ENCODE measurements at places on chromosomes 3 and 15. TPM values are rescaled to one million over a fixed set of nuclear protein-coding genes. Genes with fewer than 3 reads are reported as not detected.

DNA sequence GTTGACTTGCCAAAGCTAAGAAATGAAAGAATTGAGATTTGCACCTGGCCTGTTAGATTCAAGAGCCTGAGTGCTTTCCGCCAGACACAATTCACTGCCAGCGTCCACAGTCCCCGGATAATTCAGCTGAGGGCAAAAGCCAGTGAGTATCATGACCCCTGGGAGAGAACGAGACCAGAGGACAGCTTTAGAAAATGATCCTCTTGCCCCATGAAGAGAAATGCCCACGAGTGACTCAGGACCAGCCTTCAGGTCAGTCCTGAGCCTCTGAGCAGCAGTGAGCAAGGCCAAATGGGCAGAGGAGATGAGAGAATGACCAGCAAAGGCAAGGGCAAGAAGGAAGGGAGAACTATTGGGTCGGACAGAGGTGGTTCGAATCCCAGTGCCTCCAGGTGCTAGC lies 273.5 kb downstream of the FAM43A start:
- DNase-seq, result no peak
- peaks cover 2% of the 10 kb centered on the region for H3K27me3 ChIP-seq
- no peaks in the 10 kb centered on the region for H3K36me3 ChIP-seq
- H3K4me3 ChIP-seq, result no peak overlapping the region

ATP10A gene
- total RNA-seq, result 4.9 TPM

- no peak for DNase-seq
- H3K36me3 ChIP-seq, result peaks cover 31% of the 10 kb centered on the region
- no peaks in the 10 kb centered on the region for H3K27me3 ChIP-seq
- H3K4me3 ChIP-seq, result no peak overlapping the region
- no peak overlapping the region for H3K27ac ChIP-seq
These were observed 111.4 kb downstream of the PGPEP1L start for GRCh38 chr15:98896002-98896721.

DNA sequence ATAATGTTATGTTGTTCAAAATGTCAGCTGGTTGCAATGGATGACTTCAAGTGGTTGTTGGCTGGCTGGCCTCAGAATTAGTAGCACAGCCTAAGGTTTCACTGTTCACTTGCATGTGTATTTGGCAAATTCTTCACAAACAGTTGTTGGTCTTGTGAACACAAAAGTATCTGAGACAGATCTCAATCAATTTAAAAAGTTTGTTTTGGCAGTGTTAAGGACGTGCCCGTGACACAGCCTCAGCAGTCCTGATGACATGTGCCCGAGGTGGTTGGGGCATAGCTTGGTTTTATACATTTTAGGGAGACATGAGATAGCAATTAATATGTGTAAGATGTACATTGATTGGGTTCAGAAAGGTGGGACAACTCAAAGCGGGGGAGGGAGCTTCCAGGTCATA lies 436.0 kb downstream of the AGBL1 start:
- no peak overlapping the region for H3K4me3 ChIP-seq
- DNase-seq, result no peak
- H3K36me3 ChIP-seq, result no peaks in the 10 kb centered on the region
- no peaks in the 10 kb centered on the region for H3K27me3 ChIP-seq
- no peak overlapping the region for H3K27ac ChIP-seq

DNA sequence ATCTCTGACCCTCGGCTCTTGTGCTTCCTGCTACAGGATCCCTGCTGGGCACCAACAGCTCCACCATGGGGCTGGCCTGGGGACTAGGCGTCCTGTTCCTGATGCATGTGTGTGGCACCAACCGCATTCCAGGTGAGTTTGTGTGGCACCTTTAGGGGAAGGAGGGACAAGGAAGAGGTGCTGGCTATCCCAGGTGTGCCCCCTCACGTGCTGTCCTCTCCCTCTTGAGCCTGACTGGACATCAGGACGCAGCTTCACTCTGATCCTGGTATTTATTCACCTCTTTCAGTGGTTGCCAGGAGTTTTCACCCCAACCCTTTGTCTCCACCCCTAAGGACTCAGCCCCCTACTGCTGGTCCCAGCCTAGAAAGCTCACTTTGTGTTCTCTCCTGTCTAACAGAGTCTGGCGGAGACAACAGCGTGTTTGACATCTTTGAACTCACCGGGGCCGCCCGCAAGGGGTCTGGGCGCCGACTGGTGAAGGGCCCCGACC lies 960 bp downstream of the THBS1 start:
- H3K4me1 ChIP-seq, result peaks cover 30% of the 10 kb centered on the region
- H3K36me3 ChIP-seq, result peaks cover 38% of the 10 kb centered on the region
- H3K27ac ChIP-seq, result peak overlapping the region; percentile 94
- H3K4me3 ChIP-seq, result peak overlapping the region; percentile 70
- peak; percentile 64 for DNase-seq

DNA sequence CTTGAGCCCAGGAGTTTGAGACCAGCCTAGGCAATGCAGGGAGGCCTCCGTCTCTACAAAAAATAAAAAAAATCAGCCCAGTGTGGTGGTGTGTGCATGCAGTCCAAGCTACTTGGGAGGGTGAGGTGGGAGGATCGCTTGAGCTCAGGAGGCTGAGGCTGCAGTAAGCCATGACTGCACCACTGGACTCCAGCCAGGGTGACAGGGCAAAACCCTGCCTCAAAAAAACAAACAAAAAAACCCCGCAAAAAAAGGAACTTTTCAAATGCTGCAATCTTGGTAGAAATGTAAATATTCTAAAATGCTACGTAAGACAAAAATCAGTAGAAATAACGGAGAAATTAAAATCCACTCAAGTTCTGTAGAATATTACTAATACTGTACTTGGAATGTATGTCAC lies 108.1 kb upstream of the MELTF start:
- H3K27me3 ChIP-seq, result no peaks in the 10 kb centered on the region
- H3K4me1 ChIP-seq, result no peaks in the 10 kb centered on the region
- H3K27ac ChIP-seq, result no peak overlapping the region
- peak; percentile 36 for DNase-seq
- peaks cover 23% of the 10 kb centered on the region for H3K36me3 ChIP-seq

DNA sequence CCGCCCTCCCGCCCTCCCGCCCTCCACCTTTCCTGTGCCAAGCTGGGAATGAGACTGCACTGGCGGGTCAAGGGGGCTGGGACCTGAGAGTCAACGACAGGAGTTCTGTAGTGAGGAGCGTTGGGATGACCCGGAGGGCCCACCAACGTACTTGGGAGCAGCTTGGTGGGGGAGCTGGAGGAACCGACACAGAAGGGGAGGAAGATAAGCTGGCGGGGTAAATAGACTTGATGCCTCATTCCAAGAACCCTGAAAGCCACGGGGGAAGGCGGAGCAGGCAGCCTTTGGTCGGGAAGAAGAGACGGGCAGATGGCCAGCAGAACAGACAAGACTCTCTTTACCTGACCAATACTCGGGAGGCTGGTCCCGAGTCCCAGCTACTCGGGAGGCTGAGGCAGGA lies 277 bp downstream of the FMN1 start:
- H3K4me3 ChIP-seq, result peak overlapping the region; percentile 45
- H3K36me3 ChIP-seq, result no peaks in the 10 kb centered on the region
- peaks cover 9% of the 10 kb centered on the region for H3K4me1 ChIP-seq
- no peak overlapping the region for H3K27ac ChIP-seq
- no peak for DNase-seq

ITGB5 gene
- total RNA-seq, result 14.3 TPM

GRCh38 chr15:100794008-100794407 lies 85.6 kb upstream of the ALDH1A3 start:
- H3K4me3 ChIP-seq, result no peak overlapping the region
- H3K27me3 ChIP-seq, result no peaks in the 10 kb centered on the region
- DNase-seq, result no peak
- H3K27ac ChIP-seq, result no peak overlapping the region
- H3K4me1 ChIP-seq, result no peaks in the 10 kb centered on the region

FANCD2OS gene
- not detected for total RNA-seq

ARHGEF26 gene
- total RNA-seq, result 13.3 TPM

DNA sequence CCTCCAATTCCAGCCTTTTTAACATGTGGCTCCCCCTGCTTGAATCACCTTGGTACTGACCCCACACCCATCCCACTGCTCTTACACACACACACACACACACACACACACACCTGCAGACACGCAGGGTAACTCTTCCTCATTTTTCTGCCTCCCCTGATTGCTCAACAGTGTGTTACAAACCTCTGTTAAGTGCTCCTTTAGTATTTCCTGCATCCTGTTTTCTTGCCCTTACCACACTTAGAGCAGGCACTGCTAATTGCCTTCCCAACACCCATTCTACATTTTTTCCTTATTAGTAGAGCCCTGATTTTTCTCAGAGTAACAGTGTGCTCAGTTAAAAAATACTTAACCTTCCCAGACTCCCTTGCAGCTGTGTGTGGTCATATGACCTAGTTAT lies 184.0 kb downstream of the EBLN2 start:
- DNase-seq, result no peak
- H3K4me3 ChIP-seq, result no peak overlapping the region
- H3K27me3 ChIP-seq, result no peaks in the 10 kb centered on the region
- no peaks in the 10 kb centered on the region for H3K4me1 ChIP-seq
- no peak overlapping the region for H3K27ac ChIP-seq

DNA sequence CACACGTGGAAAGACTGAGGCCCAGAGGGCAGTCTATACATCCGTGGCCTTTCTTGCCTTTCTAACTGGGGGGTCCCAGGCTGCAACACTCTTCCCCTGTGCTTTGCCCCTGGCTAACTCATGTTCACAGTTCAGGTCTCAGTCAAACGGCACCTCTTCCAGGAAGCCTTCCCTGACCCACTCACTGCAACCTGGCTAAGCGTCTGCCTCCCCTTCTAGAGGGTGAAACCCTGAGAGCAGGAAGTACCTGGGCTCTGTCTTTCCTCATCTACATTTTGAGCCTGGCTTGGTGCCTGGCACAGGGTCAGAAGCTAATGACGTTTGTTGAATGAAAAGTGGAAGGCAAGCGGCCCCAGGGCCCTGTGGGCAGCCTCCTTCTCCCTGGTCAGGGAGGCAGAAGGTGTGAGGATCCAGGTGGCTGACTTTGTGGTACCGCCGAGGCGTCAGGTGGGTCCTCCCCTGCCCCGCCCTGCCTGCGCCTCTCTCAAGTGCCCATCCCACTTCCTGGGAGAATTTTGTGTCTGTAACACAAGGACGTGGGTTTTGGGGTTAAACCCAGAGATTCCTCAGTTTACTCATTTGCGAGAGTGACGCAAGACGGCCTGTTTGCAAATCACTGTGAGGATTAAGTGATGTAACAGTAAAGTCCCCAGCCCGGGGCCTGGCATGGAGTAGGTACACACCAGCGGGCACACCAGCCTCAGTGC lies 32.1 kb downstream of the DNASE1L3 start:
- no peaks in the 10 kb centered on the region for H3K36me3 ChIP-seq
- H3K27ac ChIP-seq, result no peak overlapping the region
- peaks cover 17% of the 10 kb centered on the region for H3K4me1 ChIP-seq
- no peak for DNase-seq

- no peak for DNase-seq
- no peaks in the 10 kb centered on the region for H3K36me3 ChIP-seq
- H3K4me1 ChIP-seq, result no peaks in the 10 kb centered on the region
- no peak overlapping the region for H3K27ac ChIP-seq
- H3K27me3 ChIP-seq, result no peaks in the 10 kb centered on the region
These were observed 111.1 kb downstream of the FMN1 start for GRCh38 chr15:33083232-33084081.

GRCh38 chr3:54777141-54777540 lies 150.7 kb downstream of the LRTM1 start:
- no peak overlapping the region for H3K27ac ChIP-seq
- DNase-seq, result no peak
- H3K4me1 ChIP-seq, result no peaks in the 10 kb centered on the region
- no peaks in the 10 kb centered on the region for H3K36me3 ChIP-seq

GRCh38 chr3:128198313-128198712 lies 45.0 kb downstream of the EEFSEC start:
- H3K4me1 ChIP-seq, result no peaks in the 10 kb centered on the region
- H3K36me3 ChIP-seq, result peaks cover 5% of the 10 kb centered on the region
- H3K27ac ChIP-seq, result no peak overlapping the region
- H3K4me3 ChIP-seq, result no peak overlapping the region
- no peaks in the 10 kb centered on the region for H3K27me3 ChIP-seq

- no peak overlapping the region for H3K4me3 ChIP-seq
- H3K4me1 ChIP-seq, result peaks cover 6% of the 10 kb centered on the region
- no peak for DNase-seq
- H3K36me3 ChIP-seq, result peaks cover 61% of the 10 kb centered on the region
These were observed 269.0 kb upstream of the TPM1 start for GRCh38 chr15:62773369-62774165.

PP2D1 gene
- not detected for total RNA-seq

STRIT1 gene
- total RNA-seq, result 15.3 TPM

- H3K4me3 ChIP-seq, result no peak overlapping the region
- no peaks in the 10 kb centered on the region for H3K36me3 ChIP-seq
- H3K4me1 ChIP-seq, result no peaks in the 10 kb centered on the region
- H3K27ac ChIP-seq, result no peak overlapping the region
- no peaks in the 10 kb centered on the region for H3K27me3 ChIP-seq
These were observed 59.9 kb upstream of the DPH6 start for GRCh38 chr15:35605764-35606449.

- peaks cover 7% of the 10 kb centered on the region for H3K36me3 ChIP-seq
- H3K4me1 ChIP-seq, result no peaks in the 10 kb centered on the region
- no peak for DNase-seq
- H3K27ac ChIP-seq, result no peak overlapping the region
These were observed 22.6 kb upstream of the NEK10 start for GRCh38 chr3:27391796-27392195.

ITPKA gene
- total RNA-seq, result 0.35 TPM

DNA sequence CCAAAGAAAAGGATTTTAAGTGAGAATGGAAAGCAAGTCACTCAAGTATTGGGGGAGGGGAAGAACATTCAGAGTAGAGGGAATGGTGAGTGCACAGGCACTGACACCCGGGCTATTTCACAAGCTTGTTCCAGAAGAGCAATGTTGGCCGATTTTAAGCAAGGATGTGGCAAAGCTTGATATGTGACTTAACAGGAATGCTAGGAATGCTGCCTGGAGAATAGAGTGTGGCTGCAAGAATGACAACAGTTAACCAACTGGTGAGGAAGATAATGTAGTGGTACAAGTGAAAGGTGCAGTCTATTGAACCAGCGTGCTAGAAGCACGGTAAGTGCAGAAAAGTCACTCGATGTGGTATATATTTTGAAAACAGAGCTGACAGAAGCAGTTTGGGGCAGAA lies 6.2 kb upstream of the CCDC80 start:
- DNase-seq, result no peak
- no peaks in the 10 kb centered on the region for H3K27me3 ChIP-seq
- no peaks in the 10 kb centered on the region for H3K36me3 ChIP-seq
- peaks cover 9% of the 10 kb centered on the region for H3K4me1 ChIP-seq
- H3K27ac ChIP-seq, result no peak overlapping the region
- H3K4me3 ChIP-seq, result no peak overlapping the region

SCG3 gene
- 0.04 TPM for total RNA-seq

DNA sequence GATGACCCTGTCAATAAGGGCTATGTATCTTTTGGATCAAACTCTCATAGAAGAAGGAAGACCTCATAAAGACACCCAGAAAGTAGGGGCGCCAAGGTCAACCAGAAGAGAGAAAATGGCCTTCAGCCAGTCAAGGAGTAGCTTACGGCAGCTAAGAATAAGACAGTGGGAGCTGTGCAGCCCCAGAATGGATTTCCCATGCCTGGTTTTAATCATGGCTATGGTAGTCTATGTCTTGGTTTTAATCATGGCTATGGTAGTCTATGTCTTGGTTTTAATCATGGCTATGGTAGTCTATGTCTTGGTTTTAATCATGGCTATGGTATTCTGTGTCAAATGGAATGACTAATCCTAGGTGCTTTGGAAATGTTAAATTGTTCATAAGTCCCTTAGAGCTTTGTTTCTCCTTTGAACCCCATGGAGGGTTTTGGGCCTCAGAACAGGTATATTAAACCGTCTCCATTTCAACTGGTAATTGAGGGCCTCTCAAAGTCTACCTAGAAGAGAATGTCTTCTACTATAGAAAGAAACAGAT lies 742.0 kb upstream of the CFAP20DC start:
- DNase-seq, result no peak
- H3K4me3 ChIP-seq, result no peak overlapping the region
- H3K27ac ChIP-seq, result no peak overlapping the region
- H3K27me3 ChIP-seq, result no peaks in the 10 kb centered on the region

Measured in muscle of leg (tissue), 16 donors.